ENCODE measurements at places on chromosomes 7 and 10. TPM values are rescaled to one million over a fixed set of nuclear protein-coding genes. Genes with fewer than 3 reads are reported as not detected.

The PAX4 gene
- total RNA-seq, result not detected

The NT5C2 gene
- 77.1 TPM for total RNA-seq

The BPGM gene
- 0.40 TPM for total RNA-seq

The PCDH15 gene
- 0.48 TPM for total RNA-seq

The PIP gene
- total RNA-seq, result not detected

The LGI1 gene
- 1.1 TPM for total RNA-seq

The UNCX gene
- not detected for total RNA-seq

The MCM7 gene
- total RNA-seq, result 40.0 TPM

DNA sequence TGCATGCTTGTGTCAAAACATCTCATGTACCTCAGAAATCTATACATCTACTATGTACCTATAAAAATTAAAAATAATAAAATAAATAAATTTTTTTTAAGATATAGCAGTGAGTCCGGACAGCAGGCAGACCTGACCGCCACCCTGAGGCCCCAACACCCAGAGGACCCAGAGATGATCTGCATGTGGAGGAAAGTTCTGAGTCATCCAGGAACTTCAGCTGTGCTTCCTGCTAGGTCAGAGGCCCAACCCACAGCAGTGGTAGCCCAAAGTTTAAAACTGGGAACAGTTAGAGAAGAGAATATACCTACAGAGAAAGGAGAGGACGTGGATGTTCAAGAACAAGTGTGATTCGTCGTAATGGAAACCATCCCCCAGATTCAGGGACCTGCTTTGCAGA is 683.7 kb upstream of the NRP1 start:
- H3K36me3 ChIP-seq, result no peaks in the 10 kb centered on the region
- no peaks in the 10 kb centered on the region for H3K4me1 ChIP-seq
- no peak for DNase-seq
- no peak overlapping the region for H3K4me3 ChIP-seq
- H3K27ac ChIP-seq, result no peak overlapping the region

DNA sequence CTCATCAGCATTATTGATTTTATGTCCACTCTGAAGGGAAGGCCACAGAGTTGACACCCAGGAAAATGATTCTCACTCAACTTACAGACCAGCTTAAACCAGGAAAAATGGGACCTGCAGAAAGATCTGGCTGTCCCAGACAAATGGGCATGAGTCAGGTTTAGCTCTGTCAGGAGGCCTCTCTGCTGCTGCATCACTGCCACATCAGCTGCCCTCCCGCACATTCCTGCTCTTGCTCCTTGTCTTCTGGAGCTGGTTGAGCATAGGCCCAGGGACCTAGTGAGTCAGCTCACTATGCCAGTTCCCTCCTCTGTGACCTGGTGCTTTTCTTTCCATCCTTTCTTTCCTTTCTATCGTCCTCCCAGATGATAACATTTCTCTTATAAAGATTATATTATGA is 18.8 kb upstream of the SMNDC1 start:
- H3K27me3 ChIP-seq, result no peaks in the 10 kb centered on the region
- H3K4me3 ChIP-seq, result no peak overlapping the region
- no peak for DNase-seq
- no peaks in the 10 kb centered on the region for H3K36me3 ChIP-seq
- H3K4me1 ChIP-seq, result no peaks in the 10 kb centered on the region

GRCh38 chr7:124188576-124188975 is 155.7 kb upstream of the TMEM229A start:
- no peaks in the 10 kb centered on the region for H3K27me3 ChIP-seq
- H3K4me1 ChIP-seq, result no peaks in the 10 kb centered on the region
- H3K36me3 ChIP-seq, result no peaks in the 10 kb centered on the region
- no peak overlapping the region for H3K27ac ChIP-seq
- no peak overlapping the region for H3K4me3 ChIP-seq

GRCh38 chr10:123200531-123200930 is 46.3 kb downstream of the BUB3 start:
- H3K27ac ChIP-seq, result no peak overlapping the region
- no peak overlapping the region for H3K4me3 ChIP-seq
- DNase-seq, result no peak
- no peaks in the 10 kb centered on the region for H3K27me3 ChIP-seq
- no peaks in the 10 kb centered on the region for H3K4me1 ChIP-seq
- no peaks in the 10 kb centered on the region for H3K36me3 ChIP-seq

DNA sequence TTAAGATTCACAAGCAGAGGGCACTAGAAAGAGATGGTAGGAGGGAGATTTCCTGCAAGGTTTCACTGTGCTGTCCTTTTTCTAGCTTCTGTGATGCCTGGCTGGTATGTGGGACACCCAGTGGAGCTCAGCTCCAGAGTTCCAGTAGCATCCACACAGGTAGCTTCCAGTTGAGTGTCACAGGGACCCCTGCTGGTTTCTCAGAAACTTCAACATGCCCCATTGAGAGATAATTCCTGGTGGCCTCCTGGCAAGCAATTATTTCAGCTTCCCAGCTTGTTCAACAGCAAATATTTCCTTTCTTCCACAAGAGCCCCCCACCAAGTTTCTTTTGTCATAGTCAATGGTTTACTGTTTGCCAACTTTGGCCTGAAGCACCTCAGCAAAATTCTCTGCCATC is 858.7 kb downstream of the REEP3 start:
- H3K4me3 ChIP-seq, result no peak overlapping the region
- H3K36me3 ChIP-seq, result no peaks in the 10 kb centered on the region
- H3K27ac ChIP-seq, result no peak overlapping the region
- peak; percentile 18 for DNase-seq
- peaks cover under 1% of the 10 kb centered on the region for H3K4me1 ChIP-seq
- H3K27me3 ChIP-seq, result no peaks in the 10 kb centered on the region

All from transverse colon (tissue), 4 donors.